Uterine smooth muscle cell (primary cell): ENCODE measurements at places on chromosomes 6 and 20. TPM values are rescaled to one million over a fixed set of nuclear protein-coding genes. Genes with fewer than 3 reads are reported as not detected.

BNIP5 gene
- total RNA-seq, result not detected in 2 replicates

PKIB gene
- total RNA-seq, result 3.1 and 3.8 TPM in 2 replicates

RREB1 gene
- total RNA-seq, result 19.6 and 19.9 TPM in 2 replicates

SLC17A2 gene
- not detected in 2 replicates for total RNA-seq

MEP1A gene
- not detected in 2 replicates for total RNA-seq

WFDC5 gene
- total RNA-seq, result not detected in 2 replicates

OR2H2 gene
- not detected in 2 replicates for total RNA-seq

TMEM217 gene
- 0.77 and 1.6 TPM in 2 replicates for total RNA-seq

DEFB132 gene
- total RNA-seq, result not detected in 2 replicates

EFHC1 gene
- total RNA-seq, result 21.6 and 22.9 TPM in 2 replicates

LAMA4 gene
- 105 and 276 TPM in 2 replicates for total RNA-seq

CPNE5 gene
- under 0.01 and 0.11 TPM in 2 replicates for total RNA-seq

NKX2-4 gene
- not detected in 2 replicates for total RNA-seq
